Stimulated activated naive CD8-positive, alpha-beta T cell treated with anti-CD3 and anti-CD28 coated beads, Interleukin-15, Interleukin-2, amounts not matched to agents 100 U/mL and 50 U/mL, for 24 hours (primary cell): ENCODE measurements at places on chromosomes 13 and 19.

GRCh38 chr13:42686165-42686564 lies 95.2 kb upstream of the FAM216B start:
- no peak for DNase-seq

DNA sequence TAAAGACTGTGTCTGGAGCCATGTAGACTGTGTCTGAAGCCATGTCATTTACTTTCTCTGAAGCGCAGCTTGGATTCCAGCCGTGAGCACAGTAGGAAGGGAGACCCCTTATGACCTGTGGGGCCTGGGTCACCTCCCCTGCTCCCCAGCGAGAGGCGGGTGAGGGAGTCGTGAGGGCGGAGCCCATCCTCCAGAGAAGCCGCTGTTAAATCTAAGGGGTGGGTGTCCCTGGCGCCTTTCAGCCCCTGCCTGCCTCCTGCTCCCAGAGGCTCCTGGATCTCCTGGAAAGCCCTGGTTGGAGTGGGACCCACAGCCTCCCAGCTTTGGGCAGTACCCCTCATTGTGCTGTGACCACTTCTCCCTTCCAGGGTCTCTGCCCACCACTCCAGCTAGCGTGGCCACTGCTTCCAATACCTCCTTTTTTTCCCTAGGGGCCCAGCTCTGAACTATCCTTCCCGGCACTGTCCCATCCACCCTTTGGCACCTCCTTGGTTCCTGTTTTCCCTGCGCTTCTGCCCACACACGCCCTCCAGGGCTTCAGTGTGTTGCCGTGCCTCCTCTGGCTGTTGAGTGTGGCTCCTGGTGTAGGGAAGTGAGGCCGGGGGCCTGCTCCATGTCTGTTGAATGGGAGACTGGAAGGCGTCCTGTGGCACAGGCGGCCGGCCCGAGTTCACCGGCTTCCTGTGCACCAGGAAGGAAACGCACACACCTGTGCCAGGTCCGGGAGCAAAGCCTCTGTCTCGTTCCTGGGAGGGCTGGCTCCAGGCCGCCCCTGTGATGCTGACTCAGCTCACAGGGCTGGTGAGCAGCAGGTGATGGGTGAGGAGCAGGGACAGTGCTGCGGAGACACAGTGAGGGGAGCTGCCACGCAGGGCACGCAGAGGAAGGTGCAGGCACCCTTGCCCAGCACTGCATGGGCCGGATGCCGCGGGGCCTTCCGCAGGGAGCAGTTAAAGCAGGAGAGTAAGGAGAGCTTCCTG lies 29.4 kb downstream of the ATP4B start:
- DNase-seq, result no peak

GRCh38 chr13:77502104-77502720 lies 33.3 kb upstream of the SCEL start:
- DNase-seq, result no peak

DNA sequence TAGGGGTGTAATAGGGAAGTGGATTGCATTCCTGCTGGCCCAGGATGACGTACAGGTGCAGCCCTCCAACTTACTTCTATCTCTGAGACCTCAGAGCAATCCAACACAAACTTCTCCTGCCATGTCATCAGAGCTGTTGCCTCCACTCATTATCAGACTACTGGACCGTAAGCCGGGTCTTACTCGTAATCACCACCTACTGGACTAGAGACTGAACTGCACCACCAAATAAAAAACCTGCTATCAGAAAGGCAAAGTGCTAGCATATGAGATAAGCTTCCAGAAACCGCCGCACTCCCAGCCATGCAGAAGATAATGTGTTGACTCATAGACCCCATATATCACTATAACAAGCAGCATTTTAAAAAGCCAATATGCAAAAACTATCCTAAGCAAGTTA lies 102.0 kb downstream of the SLITRK1 start:
- DNase-seq, result no peak

DNA sequence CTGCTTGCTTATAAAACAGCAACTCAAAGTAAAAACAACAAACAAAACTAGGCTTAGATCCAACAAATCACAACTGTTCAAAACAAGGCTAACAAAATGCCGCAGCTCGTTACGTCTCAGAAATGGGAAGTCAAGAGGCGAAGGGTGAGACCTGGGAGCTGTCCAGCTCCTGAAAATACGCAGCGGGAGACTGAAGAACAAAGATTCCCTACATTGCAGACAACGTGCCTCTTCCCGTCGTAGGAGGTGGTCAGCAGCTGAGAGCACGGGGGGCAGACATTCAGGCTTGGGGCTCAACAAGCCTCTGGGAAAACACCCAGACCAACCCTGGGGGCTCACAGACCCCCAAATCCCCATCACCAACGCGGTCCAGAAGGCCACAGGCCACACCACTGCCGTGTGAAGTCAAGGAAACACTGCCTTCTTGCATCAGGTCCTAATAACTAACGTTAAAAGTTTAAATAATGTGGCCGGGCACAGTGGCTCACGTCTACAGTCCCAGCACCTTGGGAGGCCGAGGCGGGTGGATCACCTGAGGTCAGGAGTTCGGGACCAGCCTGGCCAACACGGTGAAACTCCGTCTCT lies 13.5 kb downstream of the PLPP2 start:
- no peak for DNase-seq

- peak; percentile 39 for DNase-seq
Measured at GRCh38 chr13:50130123-50130946, 115.1 kb downstream of the KCNRG start.

- no peak for DNase-seq
Measured at GRCh38 chr19:41050426-41050825, 37.8 kb upstream of the CYP2A13 start.

- DNase-seq, result no peak
Measured at GRCh38 chr19:42148266-42148665, 16.0 kb upstream of the POU2F2 start.

DNA sequence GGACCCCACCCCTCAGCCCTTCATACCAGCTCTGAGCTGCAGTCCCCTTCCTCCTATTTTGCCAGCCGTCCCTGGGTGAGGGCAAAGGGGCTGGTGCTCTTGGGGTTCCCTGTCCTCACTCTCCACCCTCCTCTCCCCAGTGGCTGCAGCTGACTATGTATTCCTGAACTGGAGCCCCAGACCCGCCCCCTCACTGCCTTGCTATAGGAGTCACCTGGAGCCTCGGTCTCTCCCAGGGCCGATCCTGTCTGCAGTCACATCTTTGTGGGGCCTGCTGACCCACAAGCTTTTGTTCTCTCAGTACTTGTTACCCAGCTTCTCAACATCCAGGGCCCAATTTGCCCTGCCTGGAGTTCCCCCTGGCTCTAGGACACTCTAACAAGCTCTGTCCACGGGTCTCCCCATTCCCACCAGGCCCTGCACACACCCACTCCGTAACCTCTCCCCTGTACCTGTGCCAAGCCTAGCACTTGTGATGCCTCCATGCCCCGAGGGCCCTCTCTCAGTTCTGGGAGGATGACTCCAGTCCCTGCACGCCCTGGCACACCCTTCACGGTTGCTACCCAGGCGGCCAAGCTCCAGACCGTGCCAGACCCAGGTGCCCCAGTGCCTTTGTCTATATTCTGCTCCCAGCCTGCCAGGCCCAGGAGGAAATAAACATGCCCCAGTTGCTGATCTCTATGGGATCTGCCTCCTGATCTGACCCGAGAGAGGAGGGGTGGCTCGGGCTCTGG lies 2.4 kb downstream of the COX7A1 start:
- DNase-seq, result no peak

DNA sequence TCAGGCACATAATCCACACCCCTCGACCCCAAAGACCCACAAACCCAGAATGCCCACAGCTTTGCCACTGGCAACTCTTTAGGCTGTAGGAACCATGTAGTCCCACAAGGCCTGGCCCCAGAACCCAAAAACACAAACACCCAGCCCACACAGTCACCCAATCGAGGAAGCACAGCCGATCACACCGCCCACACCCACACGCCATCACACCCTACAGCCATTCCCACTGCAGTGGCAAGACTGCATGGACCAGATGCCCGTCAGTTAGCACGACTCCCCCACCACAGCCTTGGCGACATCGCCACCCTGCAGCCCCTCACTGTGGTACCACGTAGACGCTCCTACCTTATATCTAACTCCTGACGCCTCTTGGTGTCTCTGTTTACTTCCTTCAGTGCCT lies 24.0 kb upstream of the MEIS3 start:
- no peak for DNase-seq

GRCh38 chr19:3707868-3708206 lies 347 bp upstream of the TJP3 start:
- DNase-seq, result no peak

DNA sequence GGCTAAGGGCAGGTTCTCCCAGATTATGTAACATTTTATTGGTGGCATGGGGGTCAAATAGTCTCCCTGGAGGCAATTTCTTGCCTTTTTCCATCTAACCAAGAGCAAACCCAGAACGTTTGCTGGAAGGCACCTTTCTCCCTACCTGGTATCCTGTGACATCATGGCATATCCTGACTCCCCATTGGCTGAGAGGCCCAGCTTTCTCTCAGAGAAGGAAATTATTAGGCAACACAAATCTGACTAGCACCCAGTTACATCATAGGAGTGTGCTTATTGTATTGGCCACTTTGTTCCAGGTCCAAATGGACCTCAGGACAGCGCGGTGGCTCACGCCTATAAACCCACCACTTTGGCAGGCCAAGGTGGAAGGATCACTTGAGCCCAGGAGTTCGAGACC lies 13.0 kb downstream of the NTN5 start:
- no peak for DNase-seq

DNA sequence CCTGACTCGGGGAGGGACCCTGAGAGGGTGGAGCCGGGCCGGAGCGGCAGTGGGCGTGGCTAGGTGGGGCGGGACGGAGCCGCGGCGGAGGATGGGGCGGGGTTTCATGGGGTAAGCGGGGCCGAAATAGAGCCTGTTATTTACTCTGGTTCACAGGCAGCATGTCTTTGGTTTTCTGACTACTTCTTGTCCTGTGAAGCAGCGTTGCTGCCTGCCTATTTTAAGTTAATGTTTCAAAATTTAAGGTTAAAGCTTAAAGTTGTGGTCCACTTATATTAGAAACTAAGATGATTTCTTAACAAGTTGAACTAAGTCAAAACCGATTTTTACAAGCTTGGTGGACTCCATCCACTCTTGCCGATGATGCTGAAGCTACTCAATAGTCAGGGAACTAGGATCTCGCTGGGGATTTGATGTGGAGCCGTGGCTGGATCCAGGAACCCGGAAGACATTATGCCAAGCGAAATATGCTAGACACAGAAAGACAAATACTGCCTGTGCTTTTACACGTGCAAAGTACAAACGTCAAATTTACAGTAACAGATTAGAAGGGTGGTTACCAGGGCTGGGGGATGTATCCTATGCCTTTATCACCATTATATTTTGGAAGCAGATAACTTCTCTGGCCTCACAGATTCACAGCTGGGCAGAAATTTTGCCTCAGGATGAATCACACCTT lies 433 bp upstream of the ZNF616 start:
- DNase-seq, result peak; percentile 99

DNA sequence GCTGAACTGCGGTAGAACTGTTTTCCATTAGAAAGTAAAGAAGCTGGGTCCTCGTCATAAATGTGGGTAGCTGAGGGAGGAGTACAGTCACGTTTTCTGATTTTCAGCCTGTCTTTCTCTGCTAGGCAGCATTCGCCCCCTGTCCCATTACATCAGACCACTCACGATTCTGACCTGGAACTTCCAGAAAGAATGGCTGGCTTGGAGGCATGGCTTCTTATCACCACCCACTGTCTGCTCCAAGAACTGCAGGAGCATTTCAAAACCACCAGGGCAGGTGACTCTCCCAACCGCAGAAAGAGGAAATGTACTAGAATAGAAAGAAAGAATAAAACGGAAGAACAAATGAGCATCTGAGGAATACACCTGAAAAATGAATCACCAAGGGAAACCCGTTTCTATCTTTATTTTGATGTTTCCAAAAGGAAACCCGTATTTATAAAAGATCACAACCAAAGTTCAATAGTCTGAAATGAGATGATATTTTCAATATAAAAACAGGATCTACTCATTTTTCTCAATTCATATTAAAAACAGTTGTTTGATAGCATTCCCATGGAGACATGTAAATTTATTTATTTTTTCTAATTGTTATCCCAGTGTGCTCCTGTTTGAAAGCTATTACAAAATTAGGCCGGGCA lies 22.1 kb upstream of the POMP start:
- peak; percentile 53 for DNase-seq

GRCh38 chr19:58279042-58279924 lies 528 bp downstream of the ZNF8 start:
- peak; percentile 69 for DNase-seq

DNA sequence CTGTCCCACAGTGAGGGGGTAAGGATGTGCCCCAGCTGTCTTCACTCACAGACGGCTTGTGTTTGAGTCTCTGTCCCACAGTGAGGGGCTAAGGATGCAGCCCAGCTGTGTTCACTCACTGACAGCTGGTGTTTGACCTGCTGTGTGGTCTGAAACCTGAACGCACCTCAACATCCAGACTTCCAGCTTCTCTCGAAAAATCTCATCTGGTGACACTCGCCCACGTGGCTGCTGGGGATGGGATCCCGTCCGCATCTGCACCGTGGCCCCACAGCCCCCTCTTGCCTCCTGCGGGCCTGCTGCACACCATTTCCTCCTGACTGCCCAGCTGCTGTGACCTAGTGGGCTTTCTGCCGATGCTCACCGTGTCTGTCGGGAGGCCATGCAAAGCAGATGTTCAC lies 27.3 kb downstream of the CHAF1A start:
- no peak for DNase-seq

DNA sequence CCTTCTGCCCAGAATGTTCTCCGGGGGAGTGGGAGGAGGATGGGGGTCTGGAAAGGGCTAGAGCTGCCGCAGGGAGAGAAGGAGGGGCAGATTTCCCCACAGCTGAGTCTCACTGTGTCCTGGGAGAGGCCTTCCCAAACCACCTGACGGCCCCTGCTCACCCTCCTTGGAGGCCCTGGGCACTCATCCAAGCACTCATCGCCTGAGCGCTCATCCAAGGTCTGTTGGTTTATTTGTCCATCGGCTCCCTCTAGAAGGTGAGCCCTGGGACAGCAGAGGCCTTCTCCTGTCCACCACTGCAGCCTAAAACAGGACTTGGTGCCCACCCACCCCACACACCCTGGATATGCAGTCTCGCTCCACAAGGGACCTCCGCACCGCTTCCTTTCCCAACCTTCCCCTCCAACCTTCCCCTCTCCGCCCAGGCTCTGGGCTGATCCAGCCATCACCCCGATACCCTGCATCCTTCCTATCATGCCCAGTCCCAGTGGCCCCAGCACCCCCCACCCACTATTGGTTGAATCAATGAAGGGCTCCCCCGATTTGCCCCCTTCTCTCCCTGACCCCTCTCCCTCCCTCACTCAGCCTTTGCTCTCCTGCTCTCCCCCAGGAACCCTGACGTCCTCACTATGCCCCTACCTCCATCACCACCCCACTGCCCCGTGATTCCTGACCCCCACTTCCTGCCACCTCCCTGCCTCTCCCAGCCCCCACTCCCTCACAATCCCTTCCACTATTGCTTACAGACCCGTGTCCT lies 1.7 kb downstream of the UBXN6 start:
- no peak for DNase-seq

- DNase-seq, result no peak
Measured at GRCh38 chr19:1749373-1750342, 3.6 kb upstream of the ONECUT3 start.

GRCh38 chr19:10142701-10143375 lies 23.1 kb upstream of the EIF3G start:
- DNase-seq, result no peak

DNA sequence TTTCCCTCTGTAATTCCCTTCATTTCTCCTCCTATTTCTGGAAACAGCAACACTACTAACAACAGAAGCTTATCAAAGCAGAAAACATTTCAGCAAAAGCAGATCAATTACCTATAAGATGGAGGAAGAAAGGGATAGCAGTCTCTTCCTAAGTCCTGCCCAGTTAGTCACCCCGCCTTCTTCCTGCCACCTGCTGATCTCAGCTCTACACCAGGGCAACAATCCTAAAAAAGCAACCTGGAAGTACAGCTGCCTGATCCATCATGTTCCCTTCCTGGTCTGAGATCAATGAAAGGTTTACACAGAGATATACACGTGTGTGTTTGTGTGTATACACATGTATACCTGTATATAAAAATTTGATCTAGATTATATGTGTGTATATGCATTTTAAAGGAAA lies 59.4 kb downstream of the TSC22D1 start:
- DNase-seq, result no peak
